ENCODE measurements at places on chromosomes 1 and 21. TPM values are rescaled to one million over a fixed set of nuclear protein-coding genes. Genes with fewer than 3 reads are reported as not detected.

The LAMTOR5 gene
- total RNA-seq = 85.6 TPM

The NTMT2 gene
- not detected for total RNA-seq

The CCDC27 gene
- not detected for total RNA-seq

The CLCA2 gene
- not detected for total RNA-seq

The DMBX1 gene
- total RNA-seq = 0.88 TPM

The USP21 gene
- total RNA-seq = 35.8 TPM

The VWA5B1 gene
- total RNA-seq = not detected

The S100A9 gene
- 10.6 TPM for total RNA-seq

The PIGR gene
- total RNA-seq = 367 TPM

The DCAF6 gene
- total RNA-seq = 69.1 TPM

The PTPN7 gene
- not detected for total RNA-seq

DNA sequence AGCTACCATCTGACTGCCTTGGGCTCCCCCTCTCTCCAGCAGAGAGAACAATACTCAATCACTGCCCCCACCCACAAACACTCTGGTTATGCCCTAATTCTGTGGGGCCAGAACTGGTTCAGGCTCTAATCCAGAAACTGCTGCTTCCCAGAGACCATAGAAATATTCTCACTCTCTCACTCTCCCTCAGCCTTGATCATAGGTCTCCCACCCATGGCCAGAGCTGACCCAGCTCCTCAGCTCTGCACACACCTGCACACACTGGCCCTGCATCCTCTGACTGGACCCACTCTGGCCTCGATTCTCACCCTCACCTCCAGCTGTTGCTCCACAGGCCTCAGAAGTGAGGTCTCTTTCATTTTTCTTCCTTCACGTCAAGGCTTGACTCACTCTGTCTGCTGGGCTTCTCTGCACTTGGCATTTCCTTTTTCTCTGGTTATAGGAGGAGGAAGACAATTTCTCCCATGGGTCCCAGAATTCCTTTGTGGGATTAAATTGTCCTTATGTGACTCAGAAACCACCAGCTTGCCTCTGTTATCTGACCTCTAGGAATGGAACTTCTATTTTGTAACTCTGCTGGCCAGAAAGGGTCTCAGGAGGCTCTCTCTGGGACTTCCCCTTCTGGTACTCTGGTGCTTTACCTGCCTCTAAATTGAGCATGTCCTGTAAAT, 15.6 kb upstream of the ZMYM6 start:
- no peak for DNase-seq

GRCh38 chr21:26425576-26425975, 147.5 kb downstream of the CYYR1 start:
- no peak for DNase-seq

- DNase-seq = no peak
These were observed 72.6 kb upstream of the TRABD2B start for GRCh38 chr1:48069662-48070395.

DNA sequence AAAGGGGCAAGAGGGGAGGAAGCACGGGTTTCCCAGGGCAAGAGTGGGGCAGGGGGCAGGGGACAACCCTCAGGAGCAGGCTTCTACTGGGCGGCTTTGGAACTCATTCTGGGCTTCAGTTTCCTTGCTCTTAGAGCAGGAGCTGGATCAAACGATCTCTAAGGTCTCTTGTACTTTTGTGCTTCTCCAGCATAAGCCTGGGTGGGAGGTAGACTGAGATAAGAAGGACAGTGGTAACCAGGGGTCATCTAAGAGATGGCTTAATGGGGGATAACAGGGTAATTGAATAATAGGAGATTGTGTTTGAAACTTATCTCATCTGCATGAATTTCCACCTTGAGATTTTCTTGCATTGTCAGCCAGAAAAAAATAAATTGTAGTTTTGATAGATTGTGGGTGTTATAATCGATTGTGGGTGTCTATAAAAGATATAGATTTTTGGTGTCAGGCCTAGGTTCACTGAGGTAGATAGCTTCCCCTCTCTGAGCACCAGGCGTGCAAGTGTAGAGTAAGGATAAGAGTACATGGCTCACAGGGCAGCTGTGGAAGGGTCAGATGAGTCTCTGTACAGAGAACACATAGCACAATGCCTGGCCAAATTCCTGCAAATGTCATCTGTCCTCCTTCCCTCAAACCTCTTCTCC, 68.0 kb downstream of the CD58 start:
- DNase-seq = no peak

- no peak for DNase-seq
These were observed 31.7 kb downstream of the EIF2D start for GRCh38 chr1:206580438-206581113.

DNA sequence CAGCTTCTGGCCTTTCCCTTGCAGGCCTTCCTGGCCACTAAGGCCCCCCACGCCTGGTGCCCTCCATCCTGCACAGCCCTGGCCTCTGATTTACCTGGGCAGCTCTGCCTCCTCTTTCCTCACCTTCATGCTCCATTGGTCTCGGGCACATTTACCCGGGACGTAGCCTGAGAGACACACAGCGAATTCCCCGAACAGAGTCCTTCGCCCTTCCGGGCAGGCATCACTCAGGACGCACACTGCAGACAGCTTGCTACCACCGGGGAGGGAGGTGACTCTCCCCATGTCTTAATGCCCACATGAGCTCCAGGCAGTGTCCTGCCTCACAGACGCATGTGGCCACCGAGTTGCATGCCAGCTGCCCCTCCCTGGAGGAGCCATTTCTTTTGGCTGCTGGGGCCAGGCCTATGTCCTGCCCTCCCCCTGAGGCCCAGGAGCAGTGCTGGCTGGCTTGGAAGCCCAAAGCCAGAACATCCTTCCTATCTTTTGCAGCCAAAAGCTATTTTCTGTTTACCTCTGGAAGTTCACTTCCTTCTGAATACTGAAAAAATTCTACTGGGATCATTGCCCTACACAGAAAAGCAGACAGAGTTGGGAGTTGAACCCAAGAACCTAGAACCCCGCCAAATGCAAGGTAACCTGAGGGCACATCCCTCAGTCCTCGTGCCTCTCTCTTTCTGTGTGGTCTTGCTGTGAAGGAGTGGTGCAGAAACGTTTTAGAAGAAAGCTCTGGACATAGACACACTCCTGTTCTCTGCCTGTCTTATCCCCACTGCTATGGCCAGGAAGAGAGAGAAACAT, 209.5 kb downstream of the TOMM20 start:
- no peak for DNase-seq

- DNase-seq = no peak
These were observed 36.7 kb upstream of the GRHL3 start for GRCh38 chr1:24282491-24282890.

GRCh38 chr1:99599678-99600175, 46.2 kb upstream of the PALMD start:
- DNase-seq = no peak

GRCh38 chr21:45498646-45499000, 43.6 kb downstream of the SLC19A1 start:
- no peak for DNase-seq

DNA sequence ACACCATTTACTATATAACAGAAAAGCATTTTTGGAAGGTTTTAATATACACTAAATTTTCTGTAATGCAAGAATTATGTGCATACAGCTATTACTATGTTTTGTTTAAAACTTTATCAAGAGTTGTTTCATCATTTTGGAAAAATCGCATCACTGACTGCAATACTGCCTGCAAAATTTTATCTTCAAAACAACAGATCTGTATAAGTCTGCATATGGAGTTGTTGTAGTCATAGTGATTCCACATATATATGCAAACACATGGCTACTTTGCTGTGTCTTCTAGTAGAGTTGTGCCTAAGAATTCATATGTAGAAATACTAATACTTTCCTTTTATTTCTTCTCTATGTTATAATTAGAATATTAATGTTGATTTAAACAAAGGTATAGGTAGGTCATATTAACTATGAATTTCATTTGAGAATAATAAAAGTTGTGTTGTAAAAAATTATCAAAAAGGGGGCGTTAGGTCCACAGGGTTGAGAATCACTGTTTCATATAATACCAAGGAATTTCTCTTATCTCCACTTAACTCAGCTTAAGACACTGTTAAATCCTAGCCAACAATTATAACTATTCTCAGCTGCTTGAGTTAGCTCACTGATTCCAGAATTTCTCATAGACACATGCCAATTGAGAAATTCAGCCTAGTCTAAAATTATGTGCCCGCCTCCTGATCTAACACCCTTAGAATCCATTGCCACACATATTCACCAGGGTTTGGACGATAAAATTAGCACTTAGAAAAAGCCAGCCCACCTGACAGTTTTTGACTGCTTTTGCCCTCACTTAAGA, 22.9 kb upstream of the LAMC1 start:
- DNase-seq = no peak

GRCh38 chr1:150268340-150268704, 494 bp downstream of the APH1A start:
- peak; percentile 24 for DNase-seq

GRCh38 chr1:54408147-54409066, 2.2 kb upstream of the SSBP3 start:
- peak; percentile 13 for DNase-seq

- no peak for DNase-seq
These were observed 36.3 kb downstream of the SDC3 start for GRCh38 chr1:30872033-30872947.

- DNase-seq = no peak
These were observed 20.6 kb downstream of the PGBD2 start for GRCh38 chr1:248926401-248927182.

DNA sequence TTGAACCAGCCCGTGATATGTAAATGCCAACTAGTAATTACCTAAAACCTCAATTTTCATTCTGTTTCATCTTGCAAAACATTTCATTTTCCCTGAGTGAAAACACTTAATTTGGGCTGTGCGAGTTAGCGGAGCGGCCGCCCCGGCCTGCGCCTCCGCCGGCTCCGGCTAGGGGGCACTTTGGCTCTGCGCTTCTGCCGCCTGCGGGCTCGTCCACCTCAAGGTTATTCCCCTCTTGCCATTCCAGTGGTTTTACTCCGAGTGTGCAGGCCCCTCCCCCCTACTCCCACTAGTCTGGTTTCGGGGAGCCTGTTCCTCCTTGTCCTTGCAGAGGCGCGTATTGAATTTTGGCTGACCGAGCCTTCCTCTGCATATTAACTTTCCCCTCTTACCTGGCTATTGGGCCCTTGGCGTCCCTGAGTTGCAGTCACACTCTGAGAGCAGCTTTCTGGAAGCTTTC, 55.6 kb downstream of the PEX14 start:
- DNase-seq = no peak

DNA sequence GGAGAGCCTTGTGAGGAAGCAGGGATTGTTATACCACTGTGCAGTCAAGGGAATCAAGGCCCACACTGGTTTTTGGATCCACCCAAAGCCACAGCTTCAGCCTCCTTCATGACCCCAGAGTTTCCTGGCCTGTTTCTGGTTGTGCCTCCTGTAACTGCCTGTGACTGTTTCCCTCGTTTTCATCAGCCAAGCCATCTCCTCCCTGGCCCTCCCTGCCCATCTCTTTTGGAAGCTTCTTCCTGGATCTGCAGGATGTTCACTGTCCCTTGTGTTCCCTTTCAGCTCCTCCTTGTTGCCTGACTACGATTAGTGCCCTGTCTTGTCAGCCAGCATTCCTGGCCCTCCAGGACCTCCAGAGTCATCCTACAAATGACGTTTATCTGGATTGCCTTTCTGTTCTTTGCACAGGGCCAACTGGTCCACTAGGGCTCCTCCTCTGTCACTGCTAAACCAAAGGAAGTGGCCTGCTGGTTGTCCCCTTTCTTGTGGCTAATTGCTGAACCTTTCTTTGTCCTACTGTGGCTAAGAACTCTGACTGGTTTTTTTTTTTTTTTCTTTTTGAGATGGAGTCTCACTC, 17.9 kb downstream of the SFT2D2 start:
- no peak for DNase-seq

DNA sequence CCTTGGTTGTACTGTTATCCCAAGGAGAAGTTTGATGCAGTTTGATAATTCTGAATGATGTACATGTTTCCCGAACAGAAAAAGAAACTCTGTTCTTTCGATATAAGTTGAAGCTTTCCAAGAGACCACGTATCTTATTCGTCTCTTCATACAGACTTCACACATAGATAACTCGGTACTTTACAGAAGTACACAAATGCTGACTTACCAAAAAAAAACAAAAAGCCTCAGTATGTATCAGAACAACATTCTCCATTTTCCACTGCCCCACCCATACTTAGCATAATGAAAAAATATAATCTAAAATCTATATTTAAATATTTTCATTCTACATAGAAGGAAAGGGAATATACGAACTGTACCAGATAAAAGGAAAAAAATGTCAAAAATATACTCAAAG, 2.2 kb downstream of the FOXJ3 start:
- no peak for DNase-seq

GRCh38 chr1:18090636-18091035, 17.0 kb upstream of the IGSF21 start:
- no peak for DNase-seq

DNA sequence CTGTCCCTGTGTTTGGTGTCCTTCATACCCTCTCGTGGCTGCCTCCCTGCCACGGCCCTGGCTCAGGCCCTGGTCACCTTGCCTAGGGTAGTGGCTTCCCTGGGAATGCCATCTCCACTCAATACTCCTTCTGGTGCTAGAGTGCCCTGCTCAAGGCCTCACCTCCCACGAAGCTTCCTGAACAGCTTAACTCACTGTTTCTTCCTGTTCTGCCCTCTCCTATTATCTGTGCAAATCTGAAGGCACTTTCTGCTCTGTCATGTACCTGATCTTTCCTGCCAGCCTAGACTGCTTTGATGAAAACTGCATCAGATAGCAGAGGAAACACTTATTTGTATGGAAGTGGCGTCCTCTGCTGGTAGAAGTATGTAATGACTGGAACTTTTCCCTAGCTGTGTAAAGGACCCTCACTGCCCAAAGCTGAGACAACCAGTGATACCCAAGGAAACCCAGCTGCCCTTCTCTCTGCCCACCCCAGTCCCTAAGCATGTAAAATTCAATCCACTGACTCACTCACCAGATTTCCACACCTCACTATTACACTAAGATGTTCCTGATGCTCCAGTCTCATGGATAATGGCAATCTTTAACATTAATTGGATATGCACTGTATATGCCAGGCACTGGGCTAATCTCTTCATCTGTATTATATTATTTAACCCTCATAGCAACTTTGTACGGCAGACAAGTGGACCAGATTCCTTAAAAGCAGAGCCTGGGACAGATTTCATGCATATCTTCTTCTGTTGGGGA, 36.2 kb upstream of the BTG2 start:
- peak; percentile 58 for DNase-seq

- no peak for DNase-seq
These were observed 6.4 kb downstream of the XCL1 start for GRCh38 chr1:168582688-168583336.

DNA sequence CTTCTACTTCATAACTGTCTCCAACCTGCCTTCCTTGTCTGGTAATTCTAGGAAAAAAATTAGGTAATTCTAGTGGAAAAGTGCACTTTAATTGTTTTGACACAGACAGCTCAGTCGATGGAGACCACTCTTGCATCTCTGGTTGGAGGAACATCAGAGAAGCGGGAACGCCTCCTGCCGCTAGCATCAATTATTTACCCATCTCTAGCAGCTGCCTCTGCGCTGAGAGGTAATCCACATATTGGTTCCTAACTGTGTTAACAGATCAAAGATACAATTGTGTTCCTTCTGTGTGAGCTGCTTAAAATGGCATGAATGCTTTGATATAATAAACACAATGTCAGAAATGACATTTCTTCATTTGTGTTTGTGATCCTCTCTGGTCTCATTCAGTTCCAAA, 33.3 kb downstream of the C2CD2 start:
- no peak for DNase-seq

- peak; percentile 49 for DNase-seq
These were observed 18.1 kb upstream of the SLC26A9 start for GRCh38 chr1:205961405-205961804.
